ENCODE measurements at places on chromosomes 2 and 18.

DNA sequence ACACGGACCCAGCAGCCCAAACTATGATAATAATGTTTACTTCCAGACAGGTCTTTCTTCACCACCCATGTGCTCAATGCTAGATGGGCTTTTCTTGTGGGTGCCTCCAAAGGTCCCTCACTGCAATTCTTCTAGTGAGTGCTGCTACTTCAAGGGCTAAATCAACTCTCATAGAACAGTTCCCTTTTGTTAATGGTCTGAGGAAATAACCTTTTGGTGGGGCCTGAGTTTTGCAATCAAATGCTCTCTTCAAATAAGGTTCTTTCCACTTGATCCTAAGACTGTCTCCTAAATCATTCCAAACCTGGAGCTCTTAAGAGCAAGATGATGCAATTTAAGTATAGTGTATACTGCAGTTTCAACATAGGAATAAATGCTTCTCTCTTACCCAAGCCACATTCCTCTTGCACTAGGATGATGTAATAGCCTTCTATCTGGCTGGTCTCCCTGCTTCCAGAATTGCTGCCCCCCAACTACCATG lies 6.0 kb downstream of the NEMP2 start:
- DNase-seq: no peak

DNA sequence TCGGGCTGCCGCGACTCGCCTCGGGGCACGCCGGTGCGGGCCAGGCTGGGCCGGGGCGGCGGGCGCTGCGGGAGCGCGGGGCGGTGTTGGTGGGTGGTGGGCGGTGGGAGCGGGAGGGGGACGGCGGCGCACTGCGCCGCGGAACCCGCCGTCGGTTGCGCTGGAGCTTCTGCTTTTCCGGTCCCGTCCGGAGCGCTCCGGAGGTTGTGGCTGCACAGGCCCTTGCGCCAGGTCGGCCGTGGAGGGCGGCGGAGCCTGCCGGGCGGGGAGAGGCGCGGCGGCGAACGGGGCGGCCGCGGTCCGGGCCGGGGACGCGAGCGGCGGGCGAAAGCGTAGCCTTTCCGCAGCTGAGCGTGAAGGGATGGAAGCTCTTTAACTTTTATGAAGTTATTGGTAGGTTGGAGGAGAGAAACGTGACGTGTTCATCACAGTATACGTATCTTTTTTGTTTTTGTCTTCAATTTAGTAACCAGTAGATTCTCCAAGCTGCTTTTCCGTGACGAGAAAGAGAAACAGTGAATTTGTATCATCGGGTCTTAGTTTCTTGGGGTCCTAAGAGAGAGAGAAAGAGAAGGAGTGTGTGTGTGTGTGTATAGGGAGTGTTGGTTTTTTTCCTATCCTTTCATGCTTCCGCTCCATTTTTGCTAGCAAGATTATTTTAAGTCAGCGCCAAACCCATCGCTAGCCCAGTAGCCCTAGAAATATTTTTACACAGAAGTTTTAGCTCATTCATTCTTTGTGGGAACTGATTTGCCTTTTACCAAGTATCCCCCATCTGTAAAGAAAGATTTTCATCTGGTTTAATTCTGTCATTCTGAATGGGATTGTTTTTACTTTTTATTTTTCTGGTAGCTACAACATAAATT lies 535 bp downstream of the ATG4B start:
- peak; percentile 42 for DNase-seq

DNA sequence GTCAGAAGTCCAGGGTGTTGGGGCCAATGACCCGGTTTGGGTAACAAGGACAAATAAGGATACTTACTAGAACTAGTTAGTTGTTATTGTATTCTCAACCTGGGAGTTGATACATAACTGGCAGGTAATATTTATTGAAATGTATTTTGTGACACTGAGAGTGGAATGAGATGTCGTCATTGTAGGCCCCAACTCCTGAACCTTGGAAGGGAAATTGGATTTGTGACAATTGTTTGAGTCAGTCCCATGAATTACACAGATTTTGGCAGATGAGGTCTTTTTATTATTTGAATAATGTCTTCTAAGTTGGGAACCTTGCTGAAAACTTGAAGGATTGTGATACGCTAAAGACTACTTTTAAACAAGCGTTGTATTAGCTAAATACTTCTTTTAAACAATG lies 5.1 kb downstream of the TIMM21 start:
- no peak for DNase-seq

DNA sequence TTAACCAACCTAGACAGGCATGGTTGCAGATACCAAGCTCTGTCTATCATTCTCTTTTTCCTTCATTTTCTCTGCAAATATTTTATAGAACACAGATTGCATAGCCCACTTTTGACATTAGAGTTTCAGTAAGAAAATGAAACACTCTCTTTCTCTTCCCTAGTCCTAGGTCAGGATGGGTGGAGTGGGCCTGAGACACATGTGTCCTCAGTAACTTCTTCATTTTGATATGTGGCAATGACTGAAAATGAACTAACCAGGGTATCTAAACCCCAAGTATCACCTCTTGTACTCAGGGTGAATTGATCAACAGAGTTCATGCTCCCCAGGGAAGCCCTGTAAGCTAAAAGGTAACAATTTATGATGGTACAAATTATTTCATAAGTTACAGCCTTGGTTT lies 37.0 kb upstream of the KYNU start:
- DNase-seq: no peak

GRCh38 chr2:6946722-6947121 lies 29.5 kb downstream of the RNF144A start:
- DNase-seq: no peak

DNA sequence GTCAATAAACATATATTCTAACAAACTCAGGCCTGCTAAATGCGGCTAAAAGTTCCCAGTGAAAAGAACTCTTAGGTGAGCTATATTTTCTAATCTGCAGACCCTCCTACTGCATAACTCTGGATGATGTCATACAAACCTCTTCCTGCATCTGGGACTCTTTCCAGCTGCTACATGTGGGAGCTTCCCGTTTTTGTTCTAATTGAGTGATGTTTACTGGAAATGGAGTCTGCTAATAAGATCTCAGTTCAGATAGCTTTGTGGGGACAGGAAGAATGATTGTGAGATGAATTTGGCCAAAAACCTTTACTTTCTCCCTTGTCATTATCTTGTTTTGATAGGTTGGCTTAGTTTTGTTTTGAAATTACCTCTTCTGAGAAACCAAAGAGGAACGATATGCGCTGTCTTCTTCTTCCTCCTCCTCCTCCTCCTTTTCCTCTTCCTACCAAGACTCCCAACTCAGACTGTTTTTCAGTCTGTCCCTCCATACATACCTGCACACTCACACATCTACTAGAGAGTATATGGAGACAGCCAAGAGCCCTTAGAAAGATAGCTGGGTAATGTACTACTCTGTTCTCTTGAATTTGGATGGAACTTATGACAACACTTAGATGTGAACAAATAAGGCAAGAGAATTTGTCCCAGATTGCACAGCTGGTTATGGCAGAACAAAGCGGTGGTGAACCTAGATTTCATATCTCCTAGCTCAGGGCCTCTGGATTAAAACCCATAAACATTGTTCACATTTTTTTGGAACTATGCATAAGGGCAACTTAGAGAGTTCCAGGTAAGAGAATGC lies 39.8 kb upstream of the AAK1 start:
- DNase-seq: no peak

DNA sequence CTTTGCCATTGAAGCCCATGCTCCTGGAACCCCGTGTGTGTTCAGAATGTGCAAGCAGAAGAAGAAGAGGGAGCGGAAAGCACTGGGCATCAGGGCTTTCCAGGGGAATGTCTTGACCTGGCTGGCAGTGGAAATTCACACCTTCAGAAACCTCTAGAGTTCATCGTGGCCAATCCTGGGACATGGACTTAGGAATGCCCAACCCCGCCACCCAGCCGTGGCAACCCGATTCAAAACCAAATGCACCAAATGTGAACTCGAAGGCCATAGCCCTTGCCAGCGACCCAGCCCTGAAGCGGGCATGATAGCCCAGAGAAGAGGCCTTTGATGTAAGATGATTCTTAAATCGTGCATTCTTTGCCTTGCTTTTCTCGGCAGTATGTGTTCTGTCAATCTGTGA lies 69.4 kb downstream of the ADI1 start:
- DNase-seq: no peak

DNA sequence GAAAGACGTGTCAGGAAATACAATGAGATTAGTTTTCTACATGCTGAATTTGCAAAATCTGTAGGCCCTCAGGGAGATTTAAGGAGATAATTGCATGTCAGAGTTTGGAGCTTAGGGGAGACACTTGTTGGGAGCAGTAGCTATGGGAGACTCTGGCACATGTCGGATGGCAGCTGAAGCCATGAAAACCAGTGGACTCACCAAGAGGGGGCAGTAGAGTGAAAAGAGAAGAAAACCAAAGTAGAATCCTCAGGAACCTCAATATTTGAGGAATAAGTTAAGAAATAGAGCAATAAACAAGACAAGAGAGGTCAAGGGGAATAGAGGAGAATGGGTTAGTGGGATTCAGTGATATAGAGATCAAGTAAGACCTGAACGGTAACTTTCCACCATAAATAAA lies 24.8 kb downstream of the RUFY4 start:
- no peak for DNase-seq
